A549 treated with CORT108297 at 1 μM for 4 hours (cell line): ENCODE measurements at places on chromosomes 11 and 22. TPM values are rescaled to one million over a fixed set of nuclear protein-coding genes. Genes with fewer than 3 reads are reported as not detected.

Gene SSTR3
- not detected in 5 replicates for total RNA-seq

Gene MRGPRE
- total RNA-seq: 0.09 to 0.17 TPM (median 0.10 TPM) in 3 of 5 replicates, not detected in the others

Gene ZFTA
- 5.0 to 7.7 TPM (median 6.4 TPM) in 5 replicates for total RNA-seq

Gene SOX10
- not detected in 5 replicates for total RNA-seq
